ENCODE measurements at places on chromosomes 4 and X.
A peak's percentile ranks its signal among the peaks of the same experiment; 100 is the strongest.

- peaks cover 12% of the 10 kb centered on the region for H3K4me1 ChIP-seq
- no peak for DNase-seq
- H3K27ac ChIP-seq = no peak overlapping the region
- H3K36me3 ChIP-seq = no peaks in the 10 kb centered on the region
- H3K4me3 ChIP-seq = no peak overlapping the region
These were observed 23.9 kb downstream of the PRDM8 start for GRCh38 chr4:80221161-80221560.

DNA sequence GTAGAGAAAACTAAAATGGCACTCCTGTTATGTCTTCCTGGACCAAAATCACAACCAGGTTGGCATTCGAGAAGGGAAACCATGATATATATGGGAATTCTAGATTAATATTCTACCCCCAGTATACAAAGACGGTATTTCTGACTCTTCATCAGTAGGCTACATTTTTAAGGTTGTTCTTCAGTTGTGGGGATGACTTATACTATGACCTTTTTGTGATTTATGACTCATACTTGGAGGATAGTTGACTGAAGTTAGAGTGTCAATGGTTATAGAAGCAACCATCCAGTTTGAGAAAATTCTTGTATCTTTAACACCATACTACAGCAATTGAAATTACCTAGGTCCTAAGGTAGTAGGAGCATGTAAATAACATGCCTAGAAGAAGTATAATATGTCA lies 49.8 kb upstream of the CYSLTR1 start:
- no peaks in the 10 kb centered on the region for H3K27me3 ChIP-seq
- no peak overlapping the region for H3K27ac ChIP-seq
- H3K36me3 ChIP-seq = no peaks in the 10 kb centered on the region
- H3K4me3 ChIP-seq = no peak overlapping the region

GRCh38 chr4:183098019-183098722 lies 886 bp upstream of the WWC2 start:
- peak; percentile 61 for DNase-seq
- peak overlapping the region; percentile 89 for H3K4me3 ChIP-seq
- H3K36me3 ChIP-seq = no peaks in the 10 kb centered on the region
- peak overlapping the region; percentile 86 for H3K27ac ChIP-seq

GRCh38 chrX:70169281-70169680 lies 8.0 kb upstream of the DGAT2L6 start:
- peaks cover 6% of the 10 kb centered on the region for H3K36me3 ChIP-seq
- no peaks in the 10 kb centered on the region for H3K27me3 ChIP-seq
- no peak overlapping the region for H3K4me3 ChIP-seq
- H3K4me1 ChIP-seq = peaks cover 20% of the 10 kb centered on the region
- no peak for DNase-seq
- peak overlapping the region; percentile 66 for H3K27ac ChIP-seq

DNA sequence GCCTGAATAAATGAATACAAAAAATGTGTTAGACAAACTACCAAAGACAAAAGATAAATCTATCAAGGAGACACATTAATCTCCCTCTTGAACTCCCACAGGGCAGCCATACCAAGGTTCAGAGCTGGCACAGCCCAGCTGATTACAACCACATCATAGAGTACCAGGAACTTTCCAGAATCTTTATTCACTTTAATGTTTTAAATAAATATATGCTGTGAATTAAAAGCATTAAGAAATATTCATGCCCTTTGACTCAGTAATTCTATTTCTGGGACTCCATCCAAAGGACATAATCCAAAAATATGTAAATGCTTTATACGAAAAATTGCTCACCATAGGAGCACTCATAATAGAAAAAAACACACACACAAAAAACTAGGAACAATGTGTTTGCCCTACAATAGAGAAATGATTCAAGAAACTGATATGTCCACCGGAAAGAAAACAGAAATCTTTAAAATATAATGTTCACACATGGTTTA lies 126.0 kb downstream of the LDB2 start:
- no peaks in the 10 kb centered on the region for H3K36me3 ChIP-seq
- no peak for DNase-seq
- H3K27ac ChIP-seq = no peak overlapping the region
- H3K4me3 ChIP-seq = no peak overlapping the region
- H3K4me1 ChIP-seq = no peaks in the 10 kb centered on the region
- peaks cover 5% of the 10 kb centered on the region for H3K27me3 ChIP-seq

- peaks cover 73% of the 10 kb centered on the region for H3K36me3 ChIP-seq
- DNase-seq = no peak
- no peak overlapping the region for H3K27ac ChIP-seq
- H3K4me3 ChIP-seq = no peak overlapping the region
- no peaks in the 10 kb centered on the region for H3K27me3 ChIP-seq
These were observed 6.1 kb downstream of the LIAS start for GRCh38 chr4:39464886-39465501.

DNA sequence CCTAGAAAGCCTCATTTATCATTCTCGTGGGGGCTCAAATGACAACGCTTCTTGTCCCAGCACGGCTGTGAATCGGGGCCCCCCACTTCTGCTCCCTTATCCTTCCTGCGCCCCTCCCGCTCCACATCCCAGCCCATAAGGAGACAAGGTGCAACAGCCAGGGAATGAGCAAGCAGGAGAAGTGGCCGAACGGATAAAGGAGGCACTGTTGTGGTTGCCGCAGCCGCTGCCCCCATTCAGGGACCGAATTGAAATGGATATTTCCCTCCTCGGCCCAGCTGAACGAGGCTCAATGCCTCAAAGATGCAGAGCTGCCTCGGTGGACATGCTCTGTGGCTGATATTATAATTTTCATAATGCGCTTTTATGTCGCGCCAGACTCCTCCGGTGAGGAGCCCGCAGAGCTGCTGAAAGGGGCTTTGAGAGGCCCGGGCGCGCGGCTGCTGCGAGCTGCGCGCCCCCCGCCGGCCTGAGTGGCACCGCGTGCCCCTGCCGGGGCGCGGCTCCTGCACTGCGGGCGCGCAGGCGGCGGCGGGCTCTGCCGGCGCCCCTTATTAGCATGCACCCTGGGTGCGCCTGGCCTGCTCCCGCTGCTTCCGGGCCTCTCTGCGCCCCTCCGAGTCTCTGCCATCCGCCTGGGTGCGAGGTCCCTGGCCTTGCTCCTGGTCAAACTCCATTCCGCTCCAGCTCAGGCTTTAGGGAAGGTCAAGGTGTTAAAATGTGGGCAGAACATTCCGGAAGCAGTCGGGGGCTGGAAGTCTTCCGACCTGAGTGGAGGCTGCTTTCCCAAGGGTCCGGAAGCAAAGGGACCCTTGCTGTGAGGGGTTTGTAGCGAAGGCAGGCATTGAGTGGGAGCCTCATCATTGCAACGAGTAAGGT lies 68.2 kb upstream of the TMEM33 start:
- no peak for DNase-seq
- peaks cover 92% of the 10 kb centered on the region for H3K27me3 ChIP-seq
- no peak overlapping the region for H3K4me3 ChIP-seq
- no peaks in the 10 kb centered on the region for H3K4me1 ChIP-seq
- no peaks in the 10 kb centered on the region for H3K36me3 ChIP-seq

GRCh38 chrX:26387906-26388305 lies 171.9 kb downstream of the MAGEB5 start:
- H3K4me1 ChIP-seq = no peaks in the 10 kb centered on the region
- DNase-seq = no peak
- no peak overlapping the region for H3K4me3 ChIP-seq

GRCh38 chr4:2256781-2257191 lies 5.1 kb downstream of the MXD4 start:
- H3K36me3 ChIP-seq = peaks cover 27% of the 10 kb centered on the region
- H3K4me1 ChIP-seq = peaks cover 15% of the 10 kb centered on the region
- no peaks in the 10 kb centered on the region for H3K27me3 ChIP-seq
- H3K4me3 ChIP-seq = no peak overlapping the region
- DNase-seq = no peak

GRCh38 chrX:71181558-71181909 lies 36.9 kb downstream of the NLGN3 start:
- peak overlapping the region; percentile 43 for H3K4me3 ChIP-seq
- no peaks in the 10 kb centered on the region for H3K36me3 ChIP-seq
- H3K4me1 ChIP-seq = peaks cover 5% of the 10 kb centered on the region

DNA sequence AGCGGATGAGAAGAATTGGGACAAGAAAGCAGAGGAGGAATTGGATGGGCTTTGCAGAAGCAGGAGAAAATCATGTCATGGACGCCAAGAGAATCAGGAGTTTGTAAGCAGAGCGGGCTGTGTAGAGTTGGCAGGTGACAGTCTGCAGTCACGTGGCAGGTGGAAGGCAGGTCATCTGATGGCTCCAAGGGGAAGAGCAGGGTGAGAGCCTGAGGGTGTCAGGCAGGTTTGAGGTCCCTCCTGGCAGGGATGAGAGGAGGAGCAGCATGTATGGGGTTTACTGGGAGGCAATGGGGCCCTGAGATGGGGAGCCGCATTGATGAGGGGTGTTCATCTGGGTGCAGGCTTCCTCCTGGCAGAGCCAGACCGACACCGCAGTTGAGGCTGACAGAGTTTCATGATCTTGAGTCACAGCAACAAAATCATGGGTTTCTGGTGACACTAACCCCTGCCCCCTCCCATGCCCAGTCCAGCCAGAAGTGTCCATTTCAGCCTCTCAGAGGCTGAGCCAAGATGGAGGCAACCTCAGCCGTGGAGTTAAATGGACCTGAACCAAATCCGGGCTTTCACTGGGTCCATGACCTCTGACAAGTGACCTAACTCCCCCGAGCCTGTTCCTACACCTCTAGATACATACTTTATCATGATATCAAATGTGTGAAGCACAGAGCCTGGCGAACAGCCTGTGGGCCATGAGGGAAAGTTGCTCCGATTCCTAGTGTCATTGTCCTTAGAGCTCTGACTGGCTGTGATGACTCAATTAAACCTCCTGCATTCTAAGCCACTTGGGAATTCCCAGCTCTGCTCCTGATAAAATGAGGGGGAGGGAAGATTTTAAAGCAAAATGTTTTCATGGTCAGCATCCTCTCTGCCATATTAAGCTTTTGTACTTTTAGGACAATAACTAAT lies 36.1 kb downstream of the EVC start:
- no peak overlapping the region for H3K4me3 ChIP-seq
- no peak for DNase-seq
- H3K27me3 ChIP-seq = no peaks in the 10 kb centered on the region
- peak overlapping the region; percentile 84 for H3K27ac ChIP-seq

DNA sequence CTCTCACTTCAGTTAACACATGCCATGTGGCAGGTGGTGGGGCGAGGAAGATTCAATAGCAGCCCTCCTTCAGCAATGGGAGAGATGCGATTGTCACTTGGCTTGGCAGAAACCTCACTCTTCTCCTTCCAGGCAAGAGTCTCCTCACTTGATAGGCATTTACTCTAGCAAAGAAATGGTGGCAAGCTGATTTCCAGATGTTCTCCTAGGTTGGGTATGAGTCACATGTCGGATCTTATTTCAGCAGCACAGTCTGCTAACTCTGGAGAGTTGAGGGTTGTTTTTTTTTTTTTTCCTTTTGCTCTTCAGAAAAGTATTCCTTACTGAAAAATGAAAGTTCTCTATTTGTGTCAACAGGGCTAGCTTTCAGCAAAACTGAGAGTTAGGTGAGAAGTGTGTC lies 119.5 kb upstream of the CHRDL1 start:
- no peaks in the 10 kb centered on the region for H3K27me3 ChIP-seq
- DNase-seq = no peak
- H3K27ac ChIP-seq = no peak overlapping the region
- H3K4me3 ChIP-seq = no peak overlapping the region

DNA sequence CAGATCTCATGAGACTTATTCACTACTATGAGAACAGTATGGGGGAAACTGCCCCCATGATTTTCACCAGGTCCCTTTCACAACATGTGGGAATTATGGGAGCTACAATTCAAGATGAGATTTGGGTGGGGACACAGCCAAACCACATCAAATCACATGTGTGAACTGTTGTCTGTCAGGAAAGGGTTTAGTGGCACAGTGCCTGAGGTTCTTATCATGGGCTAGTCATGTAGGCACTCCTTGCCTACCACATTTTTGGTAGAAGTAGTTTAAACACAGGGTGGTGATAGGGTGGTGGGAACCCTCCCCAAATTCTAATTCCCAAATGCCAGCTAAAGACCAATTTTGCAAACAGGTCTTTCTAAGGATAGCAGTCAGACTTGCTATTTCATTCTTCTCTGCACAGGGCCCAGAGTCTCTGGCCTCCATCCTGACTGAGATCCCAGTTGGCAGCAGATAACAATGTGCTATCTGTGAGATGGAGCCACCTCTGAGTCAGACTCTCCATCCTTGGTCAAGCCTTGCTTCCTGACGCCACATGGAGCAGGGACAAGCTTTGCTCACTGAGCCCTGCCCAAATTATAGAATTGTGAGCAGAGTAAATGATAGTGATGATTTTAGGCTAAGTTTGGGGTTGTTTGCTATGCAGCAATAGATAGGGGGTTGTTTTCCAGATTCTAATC lies 33.5 kb upstream of the SETD7 start:
- H3K36me3 ChIP-seq = no peaks in the 10 kb centered on the region
- DNase-seq = no peak
- no peak overlapping the region for H3K27ac ChIP-seq
- H3K27me3 ChIP-seq = no peaks in the 10 kb centered on the region
- H3K4me1 ChIP-seq = no peaks in the 10 kb centered on the region

GRCh38 chr4:19791422-19792123 lies 460.1 kb upstream of the SLIT2 start:
- H3K4me3 ChIP-seq = no peak overlapping the region
- H3K27me3 ChIP-seq = no peaks in the 10 kb centered on the region
- no peak overlapping the region for H3K27ac ChIP-seq
- peaks cover 5% of the 10 kb centered on the region for H3K4me1 ChIP-seq
- H3K36me3 ChIP-seq = no peaks in the 10 kb centered on the region

GRCh38 chr4:35912174-35912573 lies 332.1 kb downstream of the ARAP2 start:
- no peaks in the 10 kb centered on the region for H3K36me3 ChIP-seq
- H3K4me1 ChIP-seq = no peaks in the 10 kb centered on the region
- no peak for DNase-seq
- no peak overlapping the region for H3K27ac ChIP-seq
- H3K27me3 ChIP-seq = no peaks in the 10 kb centered on the region

- H3K4me3 ChIP-seq = no peak overlapping the region
- no peak for DNase-seq
- H3K27me3 ChIP-seq = no peaks in the 10 kb centered on the region
- H3K4me1 ChIP-seq = peaks cover 13% of the 10 kb centered on the region
These were observed 51.2 kb downstream of the TENM3 start for GRCh38 chr4:182294451-182294850.

DNA sequence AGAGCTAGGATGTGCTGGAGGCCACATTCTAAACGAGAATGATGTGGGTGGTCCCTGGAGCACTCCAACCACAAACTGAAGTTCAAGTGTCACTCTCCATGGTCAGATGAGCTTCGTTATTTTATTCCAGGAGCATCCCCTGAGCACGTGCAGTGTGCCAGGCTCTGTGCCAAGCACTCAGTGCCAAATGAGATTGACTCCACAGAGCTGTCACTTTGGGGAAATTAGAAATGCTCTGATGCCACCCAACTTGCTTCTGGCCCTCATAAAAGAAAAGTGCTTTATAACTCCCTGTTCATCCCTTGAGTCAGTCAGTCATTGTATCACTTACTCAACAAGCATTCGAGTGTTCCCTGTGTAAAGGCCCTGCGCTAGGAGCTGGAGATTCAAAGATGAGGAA lies 91.2 kb downstream of the RTL5 start:
- no peak overlapping the region for H3K27ac ChIP-seq
- no peaks in the 10 kb centered on the region for H3K27me3 ChIP-seq
- DNase-seq = no peak
- H3K36me3 ChIP-seq = no peaks in the 10 kb centered on the region

Measured in RWPE2 (cell line).